ENCODE measurements at places on chromosomes 1 and 21. TPM values are rescaled to one million over a fixed set of nuclear protein-coding genes. Genes with fewer than 3 reads are reported as not detected.

GRCh38 chr21:14403681-14404318 lies 20.9 kb upstream of the HSPA13 start:
- no peak for DNase-seq

DNA sequence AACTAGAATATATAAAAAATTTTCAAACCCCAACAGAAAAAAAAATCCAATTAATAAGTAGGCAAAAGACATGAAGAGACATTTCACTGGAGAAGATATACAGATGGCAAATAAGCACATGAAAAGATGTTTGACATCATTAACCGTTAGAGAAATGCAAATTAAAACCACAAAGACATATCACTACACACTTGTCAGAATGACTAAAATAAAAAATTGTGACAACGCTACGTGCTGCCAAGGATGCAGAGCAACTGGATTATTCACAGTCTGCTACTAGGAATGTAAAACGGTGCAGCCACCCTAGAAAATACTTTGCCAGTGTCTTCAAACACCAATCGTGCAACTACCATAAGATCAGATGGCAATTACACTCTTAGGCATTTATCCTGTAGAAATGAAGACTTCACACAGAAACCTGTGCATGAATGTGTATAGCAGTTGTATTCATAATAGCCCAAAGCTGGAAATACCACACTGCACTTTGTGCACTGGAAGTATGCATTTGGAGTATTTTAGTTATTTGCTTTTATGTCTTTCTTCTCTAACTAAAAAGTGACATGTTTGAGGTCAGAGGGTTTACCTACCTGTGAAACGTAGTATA lies 75.3 kb upstream of the PALMD start:
- DNase-seq: no peak

PADI2 gene
- 3.0 TPM for total RNA-seq

NID1 gene
- 28.5 TPM for total RNA-seq

- no peak for DNase-seq
Observed at GRCh38 chr1:244447552-244447951, 4.2 kb downstream of the ADSS2 start.

DNA sequence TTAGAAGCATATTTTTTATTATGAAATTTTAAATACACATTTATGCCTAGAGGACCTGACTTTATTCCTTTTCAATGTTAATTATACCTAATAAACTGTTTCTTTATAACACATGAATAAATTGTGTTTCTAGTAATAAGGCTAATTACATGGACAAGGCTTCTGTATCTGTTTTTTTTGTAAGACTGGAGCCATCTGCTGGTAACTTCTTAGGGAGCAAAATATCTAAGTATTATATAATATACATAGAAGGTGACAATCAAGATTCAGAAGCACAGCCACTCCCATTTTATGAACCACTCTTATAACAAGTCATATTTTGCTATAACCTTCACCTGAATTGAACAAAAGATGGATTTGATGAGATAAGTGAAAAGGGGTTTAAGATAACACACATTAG lies 84.2 kb downstream of the LBR start:
- DNase-seq: no peak

FASLG gene
- total RNA-seq: not detected

DNA sequence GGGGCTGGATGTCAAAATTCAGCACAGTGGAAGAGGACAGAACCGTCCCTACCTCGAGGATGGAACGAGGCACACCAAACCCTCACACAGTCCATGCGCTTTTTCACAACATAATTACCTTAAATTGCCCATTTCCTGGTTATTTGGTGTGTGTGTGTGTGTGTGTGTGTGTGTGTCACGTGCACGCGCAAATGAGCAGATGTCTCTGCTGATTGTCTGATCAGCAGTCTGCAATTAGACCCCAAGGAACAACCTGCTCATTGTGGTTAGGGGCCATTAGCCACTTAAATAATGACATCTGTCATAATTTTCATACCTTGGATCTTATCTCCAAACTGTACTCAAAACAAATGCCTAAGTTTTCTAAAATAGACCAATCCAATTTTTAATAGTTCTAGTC lies 23.2 kb downstream of the AVPR1B start:
- DNase-seq: no peak

DNA sequence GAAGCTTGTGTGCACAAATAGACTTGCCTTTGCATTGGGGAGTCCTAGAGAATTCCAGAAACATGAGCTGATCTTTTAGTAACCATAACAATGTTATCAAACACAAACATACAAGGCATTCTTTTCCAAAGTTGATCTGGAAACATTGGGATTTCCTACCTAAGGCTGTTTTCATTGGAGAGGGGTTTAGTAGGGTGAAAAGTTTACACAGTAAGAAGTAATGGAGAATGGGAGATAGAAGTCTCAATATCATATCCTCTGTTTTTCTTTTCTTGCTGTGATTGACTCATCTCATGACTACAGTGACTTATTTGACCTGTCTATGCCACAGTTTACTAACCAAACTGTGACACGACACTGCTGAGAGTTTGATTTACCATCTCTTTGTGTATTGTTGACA lies 65.6 kb upstream of the PLA2G4A start:
- no peak for DNase-seq

GRCh38 chr21:34930971-34931370 lies 118.1 kb downstream of the RUNX1 start:
- no peak for DNase-seq

FCRLB gene
- total RNA-seq: not detected

GRCh38 chr1:112702420-112703261 lies 4.3 kb downstream of the RHOC start:
- DNase-seq: peak; percentile 9

All from body of pancreas (tissue), 4 donors.